ENCODE measurements at places on chromosomes 11 and 22.

GRCh38 chr11:9662273-9662672, 1.6 kb upstream of the SWAP70 start:
- DNase-seq = no peak

- no peak for DNase-seq
These were observed 38.5 kb upstream of the GALNT18 start for GRCh38 chr11:11660363-11660740.

DNA sequence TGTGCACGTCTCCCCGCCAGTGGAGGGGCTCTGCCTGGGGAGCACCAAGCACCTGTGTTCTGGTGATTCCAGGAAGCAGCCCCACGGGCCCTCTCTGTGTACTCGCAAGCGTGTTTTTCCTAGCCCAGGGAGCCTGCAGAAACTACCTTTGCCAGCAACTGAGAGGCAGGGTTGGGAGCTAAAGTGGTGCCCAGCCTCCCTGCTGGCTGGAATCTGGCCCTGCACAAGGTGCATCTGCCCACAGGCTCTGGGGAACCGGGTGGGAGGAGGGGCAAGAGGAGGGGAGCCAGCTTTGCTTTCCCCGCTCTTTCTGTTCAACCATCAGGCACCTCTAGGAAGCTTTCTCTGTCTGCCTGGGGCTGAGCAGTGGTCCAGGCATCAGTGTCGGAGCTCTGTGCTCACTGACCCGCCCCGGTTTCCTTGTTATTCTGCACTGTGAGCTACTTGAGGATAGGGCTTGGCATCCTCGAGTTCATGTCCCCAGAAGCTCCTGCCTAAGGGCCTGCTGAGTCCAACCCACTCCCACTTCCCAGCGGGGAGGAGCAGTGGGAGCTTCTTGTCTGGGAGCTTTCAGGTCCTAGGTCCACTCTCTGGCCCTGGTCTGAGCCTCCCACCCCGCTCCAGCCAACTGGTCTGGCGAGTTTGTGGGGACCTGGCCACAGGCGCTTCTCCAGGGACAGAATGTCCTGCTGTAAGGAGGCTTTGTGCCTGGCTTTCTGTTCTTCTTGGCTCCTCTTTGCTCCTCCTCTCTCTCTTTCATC, 14.9 kb downstream of the DAGLA start:
- no peak for DNase-seq

DNA sequence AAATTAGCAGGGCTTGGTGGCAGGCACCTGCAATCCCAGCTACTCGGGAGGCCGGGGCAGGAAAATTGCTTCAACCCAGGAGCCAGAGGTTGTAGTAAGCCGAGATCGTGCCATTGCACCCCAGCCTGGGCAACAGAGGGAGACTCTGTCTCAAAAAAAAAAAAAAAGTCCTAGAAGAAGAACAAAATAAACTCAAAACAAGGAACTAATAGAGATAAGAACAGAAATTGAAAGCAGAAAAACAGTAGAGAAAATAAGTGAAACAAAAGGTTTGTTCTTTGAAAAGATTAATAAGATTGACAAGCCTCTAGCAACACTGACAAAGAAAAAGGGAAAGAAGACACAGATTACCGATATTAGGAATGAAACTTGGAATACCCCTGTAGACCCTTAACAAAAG, 45.1 kb upstream of the CBX7 start:
- no peak for DNase-seq

DNA sequence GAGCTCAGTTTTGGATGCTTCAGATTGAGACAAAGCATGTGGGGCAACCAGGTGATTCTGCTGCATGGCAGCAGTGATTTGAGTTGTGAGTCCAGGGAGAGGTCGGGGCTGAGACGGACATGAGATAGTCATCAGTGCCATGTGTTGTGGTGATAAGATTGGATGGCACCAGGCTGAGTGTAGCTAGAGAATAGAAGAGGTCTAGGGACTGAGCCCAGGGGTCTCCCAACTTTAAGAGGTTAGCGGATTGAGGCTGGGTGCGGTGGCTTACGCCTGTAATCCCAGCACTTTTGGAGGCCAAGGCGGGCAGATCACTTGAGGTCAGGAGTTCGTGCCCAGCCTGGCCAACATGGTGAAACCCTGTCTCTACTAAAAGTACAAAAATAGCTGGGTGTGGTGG, 6.3 kb upstream of the CTSD start:
- no peak for DNase-seq

DNA sequence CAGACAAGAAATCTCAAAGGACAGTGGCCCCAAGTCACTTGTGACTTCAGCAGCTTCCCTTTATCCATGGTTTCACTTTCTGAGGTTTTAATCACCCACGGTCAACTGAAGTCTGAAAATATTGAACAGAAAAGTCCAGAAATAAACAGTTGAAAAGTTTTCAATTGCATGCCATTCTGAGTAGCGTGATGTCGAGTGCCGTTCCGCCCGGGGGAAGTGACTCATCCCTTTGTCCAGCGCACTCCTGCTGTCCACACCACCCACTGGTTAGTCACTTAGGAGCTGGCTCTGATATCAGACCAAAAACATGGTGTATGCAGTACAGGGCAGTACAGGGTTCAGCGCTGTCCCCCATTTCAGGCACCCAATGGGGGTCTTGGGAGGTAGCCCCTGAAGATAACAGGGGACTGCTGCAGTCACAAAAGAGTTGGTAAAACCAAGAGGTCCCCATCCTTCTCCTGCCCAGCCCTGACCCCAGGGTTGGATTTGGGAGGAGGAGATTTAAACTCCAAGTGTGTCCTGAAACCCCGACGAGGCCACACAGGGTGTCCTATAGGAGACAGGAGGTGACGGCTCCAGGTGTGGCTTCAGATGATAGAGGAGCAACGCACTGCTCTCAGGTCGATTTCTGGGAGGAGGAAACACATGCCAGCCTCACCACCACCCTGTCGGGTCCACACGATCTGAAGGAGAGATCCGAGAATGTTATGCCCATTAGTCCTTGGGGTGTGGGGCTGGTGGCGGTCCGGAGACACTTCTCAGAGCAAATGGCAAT, 390.1 kb downstream of the CTTN start:
- DNase-seq = no peak

DNA sequence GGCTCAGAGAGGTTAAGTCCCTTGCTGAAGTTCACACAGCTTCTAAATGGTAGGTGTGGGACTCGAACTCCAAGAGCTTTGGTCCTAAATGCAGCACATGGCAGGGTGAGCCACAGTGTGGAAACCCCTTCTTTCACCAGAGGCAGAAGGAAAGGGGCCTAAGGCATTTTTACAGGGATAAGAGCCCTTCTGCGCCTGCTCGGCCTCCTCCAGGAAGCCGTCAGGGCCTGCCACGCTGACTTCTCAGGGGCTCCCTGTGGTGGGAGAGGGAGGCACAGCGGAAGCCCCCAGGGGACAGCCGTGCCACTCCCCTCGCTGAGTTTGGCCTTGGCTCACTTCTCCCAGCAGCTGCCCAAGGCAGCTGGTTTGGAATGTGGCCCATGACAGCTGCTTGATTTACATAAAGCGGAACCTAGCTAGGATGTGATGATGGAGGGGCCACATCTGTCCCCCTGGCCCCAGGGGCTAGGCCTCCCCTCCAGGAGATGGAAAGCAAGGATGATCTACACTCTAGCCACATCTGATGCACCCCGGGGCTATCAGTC, 35.4 kb downstream of the CD82 start:
- no peak for DNase-seq

DNA sequence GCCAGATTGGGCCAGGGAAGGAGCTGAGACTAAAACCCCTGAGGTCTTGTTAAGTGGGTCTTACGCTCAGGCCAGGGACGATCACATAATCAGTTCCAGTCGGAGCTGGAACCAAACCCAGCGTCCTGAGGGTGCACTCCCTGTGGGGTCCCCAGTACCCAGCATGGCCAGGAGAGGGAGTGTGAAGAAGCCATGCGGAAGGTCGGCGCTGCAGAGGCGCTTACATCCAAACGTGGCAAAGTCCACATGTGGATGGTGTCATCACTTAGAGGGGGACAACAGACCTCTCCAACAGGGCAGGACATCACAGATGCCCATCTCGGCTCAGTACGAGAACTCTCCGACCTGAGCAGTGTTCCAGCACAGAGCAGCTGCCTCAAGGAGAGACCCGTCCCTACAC, 8.3 kb downstream of the ATP5MGL start:
- DNase-seq = no peak

GRCh38 chr11:9827708-9828107, 163.8 kb downstream of the SWAP70 start:
- no peak for DNase-seq

DNA sequence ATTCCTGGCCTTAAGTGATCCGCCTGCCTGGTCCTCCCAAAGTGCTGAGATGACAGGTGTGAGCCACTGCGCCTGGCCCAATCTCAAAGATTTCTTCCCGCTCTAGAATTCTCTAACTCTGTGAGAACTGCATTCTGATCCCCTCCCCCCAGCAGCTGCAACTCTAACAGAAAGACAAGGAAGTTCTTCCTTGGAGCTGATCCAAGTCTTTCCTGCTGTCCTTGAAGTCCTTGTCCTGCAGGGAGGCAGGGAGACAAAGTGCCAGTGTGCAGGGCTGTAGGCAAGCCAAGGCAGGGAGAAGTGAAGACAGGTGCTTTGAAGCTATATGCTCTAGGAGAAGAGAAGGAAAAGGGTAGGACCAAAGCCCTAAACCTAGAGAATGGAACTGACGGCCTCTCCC, 9.5 kb upstream of the GGA1 start:
- DNase-seq = no peak

DNA sequence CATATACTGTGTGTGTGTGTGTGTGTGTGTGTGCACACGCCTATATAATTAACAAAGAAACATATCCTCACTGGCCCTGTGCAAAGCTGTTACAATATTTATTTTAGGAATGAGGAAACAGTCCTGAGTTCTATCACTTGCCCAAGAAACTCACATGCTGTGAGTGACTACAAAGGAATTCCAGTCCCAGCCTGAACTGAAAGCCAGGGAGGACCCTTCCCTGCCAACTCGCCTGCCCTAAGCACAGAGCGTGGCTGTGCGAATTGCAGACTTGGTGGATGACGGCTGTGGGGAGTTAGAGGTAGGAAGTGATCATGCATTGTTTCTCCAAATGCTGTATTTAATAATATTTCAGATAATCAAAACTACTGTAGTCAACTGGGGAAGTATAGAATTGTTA, 26.4 kb upstream of the CD5 start:
- DNase-seq = no peak

DNA sequence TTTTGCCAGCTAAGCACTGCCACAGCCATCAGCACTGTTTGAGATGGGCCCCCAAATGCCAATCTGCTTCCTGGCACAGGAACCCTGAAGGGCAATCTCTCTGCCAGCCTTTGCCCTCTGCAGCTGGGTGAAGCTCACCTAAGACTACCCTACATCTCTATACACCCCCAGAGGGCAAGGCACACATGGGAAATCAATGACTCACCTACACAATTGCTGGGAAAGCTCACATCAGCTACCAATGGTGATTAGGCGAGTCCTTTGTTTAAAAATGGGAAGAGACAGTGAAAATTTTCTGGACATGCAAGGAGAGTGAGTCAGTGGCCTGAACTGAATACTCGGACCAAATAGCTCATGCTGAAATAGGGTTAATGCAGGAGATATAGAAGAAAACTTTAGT, 12.6 kb upstream of the PRDM11 start:
- no peak for DNase-seq

DNA sequence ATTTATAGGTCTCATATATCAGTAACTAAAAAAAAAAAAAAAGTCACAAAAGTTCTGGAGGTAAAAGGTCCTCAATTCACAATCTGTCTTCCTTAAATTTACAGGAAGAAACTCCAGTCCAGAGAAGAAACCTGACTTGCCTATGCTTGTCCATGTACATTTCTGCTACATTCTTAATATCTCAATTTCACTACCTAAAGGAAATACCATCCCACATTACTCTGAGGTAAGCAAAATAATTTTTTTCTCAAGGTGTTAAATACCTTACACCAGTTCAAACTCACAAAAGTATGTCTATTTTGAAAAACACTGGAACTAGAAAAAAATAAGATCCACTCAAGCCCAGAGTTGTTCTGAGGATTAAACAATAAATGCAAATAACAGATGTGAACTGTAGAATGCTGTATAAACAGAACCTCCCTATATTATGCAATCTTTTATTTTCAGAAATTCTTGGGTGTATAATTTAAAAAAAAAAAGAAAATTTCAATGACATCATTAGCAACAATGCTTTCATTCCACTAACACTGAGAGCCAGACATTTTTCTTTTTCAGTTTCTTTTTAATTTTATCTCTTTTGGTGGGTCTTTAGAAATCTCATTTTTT, 49.9 kb upstream of the GDPD4 start:
- DNase-seq = no peak

DNA sequence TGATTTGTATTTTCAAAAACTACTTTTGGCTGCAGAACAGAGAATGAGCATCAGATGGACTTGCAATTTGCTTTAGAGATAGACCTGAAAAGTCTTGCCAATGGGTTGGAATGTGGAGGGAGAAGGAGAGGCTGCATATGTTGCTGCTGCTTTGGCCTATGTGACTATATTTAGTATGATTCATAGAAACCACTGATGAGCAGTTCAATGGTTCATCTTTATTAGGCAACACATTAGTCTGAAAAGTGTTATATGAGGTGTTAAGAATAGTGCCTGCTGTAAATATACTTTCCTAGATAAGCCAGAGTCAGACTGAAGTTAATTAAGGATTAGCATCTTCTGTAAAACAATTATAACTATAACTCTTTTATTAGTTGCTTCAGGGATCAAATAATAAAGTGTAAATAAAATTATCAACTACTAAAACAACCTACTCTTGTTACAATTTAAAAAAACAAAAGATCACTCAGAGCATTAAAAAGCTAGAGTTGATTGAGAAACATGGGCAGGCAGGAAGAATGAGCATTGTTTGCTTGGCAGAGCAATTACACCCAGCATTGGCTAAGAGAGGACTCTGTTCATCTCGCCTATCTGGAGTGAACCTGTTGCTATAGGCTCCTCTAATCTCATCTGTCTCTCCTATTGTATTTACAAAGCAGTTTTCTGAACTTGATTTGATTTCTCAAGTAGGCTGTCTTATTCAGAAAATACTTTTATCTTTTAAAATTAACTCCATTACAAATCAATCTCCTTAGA, 36.3 kb downstream of the HORMAD2 start:
- DNase-seq = no peak

DNA sequence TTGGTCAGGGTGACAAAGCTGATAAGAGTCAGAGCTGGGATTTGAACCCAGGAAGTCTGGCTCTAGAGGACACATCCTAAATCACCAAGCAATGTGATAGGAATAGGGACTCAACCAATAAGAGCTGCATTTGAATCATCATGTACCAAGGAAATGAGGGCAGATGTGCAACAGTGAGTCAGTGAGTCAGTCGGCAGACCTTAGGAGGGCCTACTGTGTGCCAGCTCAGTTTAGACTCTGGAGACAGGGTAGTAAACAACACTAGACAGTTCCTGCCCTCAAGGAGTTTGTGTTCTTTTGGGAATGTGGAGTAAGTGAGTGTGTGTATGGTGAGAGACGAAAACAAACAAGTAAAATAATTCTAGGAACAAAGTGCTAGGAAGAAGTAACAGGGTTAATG, 11.2 kb downstream of the IL10RA start:
- DNase-seq = no peak

DNA sequence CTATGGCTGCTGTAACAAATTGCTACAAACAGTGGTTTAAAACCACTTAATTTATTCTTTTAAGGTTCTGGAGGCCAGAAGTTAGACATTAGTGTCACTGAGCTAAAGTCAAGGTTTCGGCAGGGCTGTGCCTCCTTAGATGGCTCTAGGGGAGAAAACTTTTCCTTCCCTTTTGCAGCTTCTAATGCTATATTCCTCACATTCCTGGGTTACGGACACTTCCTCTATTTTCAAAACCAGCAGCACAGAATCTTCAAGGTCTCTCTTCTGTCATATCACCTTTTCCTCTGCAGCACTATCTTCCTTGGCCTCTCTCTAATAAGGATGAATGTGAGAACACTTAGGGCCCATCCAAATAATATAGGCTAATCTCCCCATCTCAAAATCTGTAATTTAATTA, 87.0 kb downstream of the C11orf87 start:
- no peak for DNase-seq
